Tibial nerve (tissue), 4 donors: ENCODE measurements at places on chromosomes 1 and 21. TPM values are rescaled to one million over a fixed set of nuclear protein-coding genes. Genes with fewer than 3 reads are reported as not detected.

DNA sequence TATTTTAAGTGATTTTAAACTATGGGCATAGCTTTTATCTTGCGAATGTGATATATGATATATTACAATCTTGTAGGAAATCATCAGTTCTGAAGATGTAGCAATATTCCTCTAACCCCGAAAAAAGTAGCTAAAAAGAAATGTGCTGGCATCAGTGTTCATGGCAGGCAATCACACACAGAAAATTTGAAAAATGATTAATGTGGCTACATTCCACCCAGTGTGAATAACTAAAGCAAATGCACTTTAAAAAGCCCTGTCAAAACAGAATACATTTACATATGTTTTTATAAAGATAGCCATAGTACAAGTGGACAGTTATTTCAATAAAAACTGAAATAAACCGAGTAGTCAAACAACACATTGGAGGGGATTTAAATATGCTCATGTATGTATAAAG, 260.2 kb downstream of the HHAT start:
- DNase-seq, result no peak

GRCh38 chr1:200154069-200154767, 126.7 kb downstream of the NR5A2 start:
- DNase-seq, result no peak

DNA sequence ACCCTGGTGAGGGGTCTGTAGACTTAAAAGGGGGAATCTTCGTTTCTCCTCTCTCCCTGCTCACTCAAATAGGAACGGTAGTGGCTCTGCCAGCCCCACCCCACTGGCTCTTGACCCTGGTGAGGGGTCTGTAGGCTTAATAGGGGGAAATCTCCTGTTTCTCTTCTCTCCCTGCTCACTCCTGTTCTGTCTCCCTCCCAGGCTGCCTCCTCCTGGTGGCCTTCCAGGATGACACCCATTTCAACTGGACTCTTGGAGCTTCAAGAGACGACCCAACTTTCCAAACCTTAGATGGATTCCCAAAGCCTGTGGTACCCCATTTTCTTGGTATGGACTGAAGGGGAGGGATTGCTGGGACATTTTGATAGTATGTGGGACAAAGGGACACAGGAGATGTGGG, 1.4 kb upstream of the EPHB2 start:
- no peak for DNase-seq

DNA sequence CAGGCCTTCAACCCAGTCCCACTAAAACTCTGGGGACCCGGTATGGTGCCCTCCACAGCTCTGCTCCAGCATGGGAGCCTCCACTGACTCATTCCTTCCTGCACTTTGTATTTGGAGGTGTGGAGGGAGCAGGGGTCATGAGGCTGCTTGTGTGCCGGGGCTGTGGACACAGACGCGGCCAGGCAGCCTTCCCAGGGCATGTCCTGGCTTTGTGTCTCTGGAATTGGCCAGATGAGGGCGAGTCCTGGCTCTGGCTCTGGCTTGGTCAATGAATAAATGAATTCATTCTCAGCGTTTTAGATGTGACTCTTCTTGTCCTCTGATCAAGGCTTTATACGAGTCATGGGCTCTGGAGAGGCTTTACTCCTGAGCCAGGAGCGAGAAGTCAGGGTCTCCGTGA, 19.1 kb downstream of the AJAP1 start:
- DNase-seq, result no peak

GRCh38 chr1:19273106-19273843, 15.3 kb downstream of the AKR7A3 start:
- no peak for DNase-seq

DNA sequence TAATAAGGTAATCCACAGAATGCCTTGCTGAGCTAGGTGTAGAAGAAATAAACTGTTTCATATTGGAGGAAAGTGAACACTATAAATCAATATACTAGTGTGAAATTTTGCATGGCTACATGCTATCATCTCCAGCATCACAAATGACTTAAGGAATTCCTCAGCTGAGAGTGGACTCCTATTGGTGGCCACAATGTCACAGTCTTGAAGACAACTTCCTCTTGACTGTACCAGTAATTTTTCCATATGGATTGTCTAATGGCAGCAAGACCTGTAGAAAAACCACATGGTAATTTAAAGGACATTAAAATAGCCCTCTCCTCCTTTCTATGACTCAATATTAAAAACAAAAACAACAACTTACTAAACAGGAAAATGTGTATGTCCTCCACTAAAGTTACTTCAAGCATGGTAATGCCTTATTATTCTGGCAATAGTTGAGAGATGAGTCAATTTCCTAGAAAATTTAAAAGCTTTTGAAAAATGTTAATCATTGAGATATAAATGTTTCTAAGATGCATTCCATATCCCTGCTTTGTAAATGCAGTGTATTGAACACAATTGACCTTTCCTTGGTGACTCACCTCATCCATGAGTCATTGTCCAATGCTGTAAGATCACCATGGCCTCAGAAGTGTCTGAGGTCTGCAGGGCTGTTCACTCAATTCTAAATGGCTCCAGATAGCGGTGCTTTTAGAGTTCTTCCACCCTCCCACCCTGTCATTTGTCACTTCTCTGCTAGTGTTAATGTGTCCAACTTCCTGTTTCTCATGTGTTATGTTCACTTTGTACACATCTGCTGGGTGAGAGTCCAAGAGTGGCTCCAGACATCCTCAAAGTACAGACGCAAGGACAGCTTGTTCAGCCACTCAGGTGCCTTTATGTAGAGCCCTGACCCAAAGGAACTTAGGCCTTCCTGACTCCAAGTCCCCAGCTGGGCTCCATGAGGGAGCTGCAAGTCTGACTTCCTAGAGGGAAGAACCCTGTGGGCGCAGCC, 32.8 kb upstream of the DNASE2B start:
- DNase-seq, result no peak

GRCh38 chr1:155933591-155934096, 569 bp downstream of the KHDC4 start:
- DNase-seq, result no peak

DNA sequence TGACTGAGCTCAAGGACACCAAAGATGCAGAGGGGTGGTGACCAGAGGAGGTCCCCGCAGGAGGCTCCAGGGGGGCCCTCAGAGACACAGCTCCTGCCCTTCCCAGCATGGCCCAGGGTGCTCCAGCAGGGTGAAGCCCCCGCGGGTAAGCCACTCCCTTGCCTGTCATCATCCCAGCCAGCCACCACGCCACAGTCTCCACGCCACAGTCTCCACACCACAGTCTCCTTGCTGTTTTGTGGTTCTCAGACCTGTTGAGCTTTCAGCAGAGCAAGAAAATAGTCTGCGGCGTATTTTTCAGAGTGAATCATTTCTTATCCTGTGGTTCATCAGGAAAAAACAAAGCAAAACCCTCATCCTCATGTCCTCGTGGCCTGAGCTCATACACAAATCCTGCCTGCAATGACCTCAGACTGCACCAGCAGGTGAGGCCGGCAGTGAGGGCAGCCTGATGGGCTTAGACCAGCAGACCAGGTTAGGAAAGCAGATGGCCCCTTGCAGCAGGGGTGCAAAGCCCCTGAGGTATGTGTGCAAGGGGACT, 25.7 kb upstream of the ABCG1 start:
- DNase-seq, result no peak

DNA sequence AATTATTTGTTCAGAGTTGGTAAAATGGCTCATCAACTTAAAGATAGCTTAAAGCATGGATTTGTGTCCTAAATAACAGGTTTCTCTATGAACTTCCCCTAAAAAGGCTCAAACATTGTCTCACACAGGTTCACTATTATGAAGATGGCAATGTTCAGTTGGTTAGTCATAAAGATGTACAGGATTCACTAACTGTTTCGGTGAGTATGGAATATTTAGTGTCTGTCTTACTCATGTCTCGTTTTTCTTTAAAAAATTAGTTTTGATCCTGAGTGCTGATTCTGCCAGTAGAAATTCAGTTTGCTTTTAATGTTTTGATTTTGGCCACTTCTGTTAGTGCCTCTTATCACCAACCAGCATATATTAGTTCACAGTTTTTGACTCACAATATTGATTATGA, 7.5 kb upstream of the MOV10 start:
- DNase-seq, result no peak

DNA sequence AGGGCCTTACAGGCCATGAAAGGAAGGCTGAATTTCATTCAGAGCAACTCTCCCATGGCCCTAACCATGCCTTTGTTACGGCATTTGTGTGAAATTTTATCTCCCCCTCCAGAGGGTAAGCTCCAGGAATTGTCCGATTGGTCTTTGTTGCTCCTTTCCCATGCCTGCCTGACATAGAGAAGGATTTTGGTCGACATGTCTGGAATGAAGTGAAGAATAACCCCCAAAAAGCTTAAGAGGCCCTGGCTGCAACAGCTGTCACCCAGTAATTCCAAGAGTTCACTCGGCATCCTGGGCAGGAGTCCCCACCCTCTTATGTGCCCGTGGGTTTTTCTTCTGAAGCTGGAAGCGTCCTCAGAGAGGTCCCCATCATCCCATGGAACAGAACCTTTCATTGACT, 20.6 kb downstream of the CDA start:
- DNase-seq, result no peak

- DNase-seq, result no peak
Measured at GRCh38 chr1:160544647-160545046, 21.6 kb upstream of the SLAMF6 start.

DNA sequence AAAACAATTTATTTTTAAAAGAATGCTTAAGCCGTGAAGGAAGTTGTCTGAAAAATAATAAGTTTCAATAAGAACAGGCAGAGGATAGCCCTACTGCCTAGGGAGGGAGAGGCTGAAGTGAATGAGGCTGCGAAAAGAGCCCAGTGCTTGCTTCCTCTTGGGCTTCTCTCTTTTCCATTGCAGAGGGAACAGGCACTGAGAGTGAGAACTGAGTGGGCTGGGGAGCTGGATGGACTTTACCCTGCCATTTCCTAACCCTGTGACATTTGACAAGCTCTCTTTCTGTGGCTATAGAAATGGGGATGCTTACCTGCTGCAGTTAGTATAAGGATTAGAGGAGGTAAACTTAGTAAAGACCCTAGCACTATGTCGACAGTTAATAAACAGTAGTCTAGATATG, 30.0 kb downstream of the TENT5C start:
- DNase-seq, result no peak

DNA sequence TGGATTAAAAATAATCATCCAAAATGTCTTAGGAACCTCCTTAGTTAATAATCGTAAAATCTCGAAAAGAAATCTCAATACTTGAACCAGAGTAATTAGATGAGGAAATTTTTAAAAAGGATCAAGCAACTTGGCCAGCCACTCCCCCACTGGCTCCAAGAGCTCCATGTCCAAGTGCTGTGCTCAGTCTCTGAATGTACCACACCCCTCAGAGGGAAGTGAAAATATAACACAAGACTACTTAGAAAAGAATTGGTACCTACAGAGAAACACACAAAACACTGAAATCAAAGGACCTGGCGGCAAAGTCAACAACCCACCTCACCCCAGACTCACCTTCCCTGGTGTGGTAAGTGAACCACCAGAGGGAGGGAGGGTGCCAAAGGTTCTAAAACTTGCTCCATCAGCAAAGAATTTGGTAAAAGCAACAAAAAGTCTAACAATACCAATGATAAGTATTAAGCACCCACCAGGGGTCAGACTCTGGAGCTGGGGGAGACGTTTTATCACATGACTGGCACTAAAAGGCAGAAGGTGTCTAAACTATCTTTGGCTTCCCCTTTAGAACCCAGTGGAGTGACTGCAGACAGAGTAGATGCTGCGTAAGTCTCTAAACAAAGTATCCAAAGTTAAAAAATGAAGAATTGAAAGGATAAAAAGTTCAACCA, 14.0 kb downstream of the LBR start:
- no peak for DNase-seq

DNA sequence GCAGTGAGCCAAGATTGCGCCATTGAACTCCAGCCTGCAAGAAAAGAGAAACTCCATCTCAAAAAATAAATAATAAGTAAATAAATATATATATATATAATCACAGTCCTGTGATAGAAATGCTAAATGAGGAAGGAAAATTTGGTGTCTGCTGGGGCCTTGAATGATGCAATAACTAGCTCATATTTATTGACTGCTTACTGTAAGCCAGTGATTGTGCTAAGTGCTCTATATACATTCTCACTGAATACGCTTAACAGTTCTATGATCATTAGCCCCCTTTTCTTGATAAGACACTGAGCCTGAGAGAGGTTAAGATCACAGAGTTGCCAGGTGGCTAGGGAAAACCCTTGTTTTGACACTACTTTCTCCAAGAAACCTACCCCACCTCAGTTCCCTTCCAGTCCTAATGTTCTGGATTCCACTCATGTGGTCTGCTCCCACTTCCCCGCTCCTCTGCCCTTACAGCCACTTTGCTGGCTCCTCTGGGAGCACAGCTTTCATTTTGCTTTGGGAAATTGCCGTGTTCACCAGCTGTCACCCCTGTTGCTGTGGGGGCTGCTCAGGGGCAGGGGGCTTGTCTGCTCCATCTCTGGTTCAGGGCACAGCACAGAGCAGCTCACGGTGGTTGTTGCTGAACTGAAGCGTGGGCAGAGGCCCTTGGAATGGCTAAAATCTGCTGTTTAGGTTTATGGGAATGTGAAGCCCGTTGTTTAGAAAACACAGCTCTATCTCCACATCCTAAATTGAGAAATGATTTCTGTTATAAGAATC, 2.5 kb upstream of the BMP8A start:
- no peak for DNase-seq

DNA sequence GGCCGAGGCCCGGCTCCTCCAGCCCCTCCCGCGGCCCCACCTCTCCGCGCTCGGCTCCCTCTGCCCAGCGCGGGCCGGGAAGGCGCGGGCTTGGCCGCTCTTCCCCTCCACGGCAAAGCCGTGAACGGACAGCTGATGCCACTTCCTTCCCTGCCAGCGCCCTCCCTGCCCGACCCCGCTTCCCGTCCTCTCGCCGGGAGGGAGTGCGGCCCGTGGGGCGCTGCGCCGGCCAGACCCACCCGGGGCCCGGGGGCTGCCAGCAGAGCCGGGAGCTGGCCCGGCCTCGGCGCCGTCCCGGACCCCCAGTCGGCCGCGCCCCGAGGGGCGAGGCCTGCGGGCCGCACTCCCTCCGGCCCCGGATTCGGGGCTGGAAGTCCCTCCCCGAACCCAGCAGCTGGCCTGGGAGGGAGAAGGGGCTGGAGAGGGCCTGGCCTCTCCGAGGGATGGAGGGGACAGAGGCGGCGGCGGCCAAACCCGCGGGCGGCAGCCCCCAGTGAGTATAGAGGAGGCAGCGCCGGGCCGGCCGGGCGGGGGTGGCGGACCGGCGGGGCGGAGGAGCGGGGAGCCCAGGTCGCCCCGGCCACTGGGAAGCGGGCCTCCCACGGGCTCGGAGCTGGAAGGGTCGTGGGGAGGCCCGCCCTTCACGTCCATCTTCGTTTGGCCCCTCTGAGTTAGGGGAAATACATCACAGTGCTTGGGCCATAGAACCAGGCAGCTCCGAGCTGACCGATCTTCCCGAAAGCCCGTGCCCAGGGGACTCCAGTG, at the start of gene KIAA1614:
TSS of gene KIAA1614 (plus strand) at position 97 of the 765 bp plus-strand sequence. CDS start at position 444, 347 bp downstream.
- no peak for DNase-seq

GRCh38 chr1:202268032-202268431, 73.7 kb downstream of the UBE2T start:
- DNase-seq, result no peak

Gene S100A8
- total RNA-seq, result 118 TPM

Gene SELENBP1
- 119 TPM for total RNA-seq

Gene B3GALT6
- 23.1 TPM for total RNA-seq

Gene TCP10L
- 2.7 TPM for total RNA-seq

Gene A3GALT2
- total RNA-seq, result 0.42 TPM
